NCI-H526 (cell line): ENCODE measurements at places on chromosomes 3 and 15.
A peak's percentile ranks its signal among the peaks of the same experiment; 100 is the strongest.

GRCh38 chr15:47339800-47340570, 377.3 kb upstream of the SEMA6D start:
- DNase-seq = no peak

GRCh38 chr3:11379824-11380701, 107.9 kb downstream of the ATG7 start:
- no peak for DNase-seq

- DNase-seq = no peak
Observed at GRCh38 chr3:105997800-105998526, 129.2 kb upstream of the CBLB start.

DNA sequence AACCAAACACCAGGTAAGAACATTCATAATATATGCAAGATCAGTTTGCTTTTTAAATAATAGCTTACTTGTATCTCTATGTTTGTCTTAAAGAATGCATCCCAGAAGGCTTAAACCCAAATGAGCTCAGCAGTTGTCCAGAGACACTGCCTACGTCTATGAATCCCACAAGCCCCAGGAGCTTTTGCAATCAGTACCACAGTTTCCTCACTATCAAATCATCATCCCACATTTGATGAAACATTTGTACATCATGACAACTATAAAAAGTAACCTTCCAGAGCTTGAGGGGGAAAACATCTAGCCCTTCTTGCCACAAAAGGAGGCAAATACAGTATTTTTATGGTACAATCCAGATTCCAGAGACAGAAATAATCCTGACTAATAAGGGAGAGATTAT, 63.7 kb downstream of the ATP8B4 start:
- no peak for DNase-seq

- no peak for DNase-seq
Observed at GRCh38 chr3:64505419-64505818, 182.4 kb downstream of the ADAMTS9 start.

DNA sequence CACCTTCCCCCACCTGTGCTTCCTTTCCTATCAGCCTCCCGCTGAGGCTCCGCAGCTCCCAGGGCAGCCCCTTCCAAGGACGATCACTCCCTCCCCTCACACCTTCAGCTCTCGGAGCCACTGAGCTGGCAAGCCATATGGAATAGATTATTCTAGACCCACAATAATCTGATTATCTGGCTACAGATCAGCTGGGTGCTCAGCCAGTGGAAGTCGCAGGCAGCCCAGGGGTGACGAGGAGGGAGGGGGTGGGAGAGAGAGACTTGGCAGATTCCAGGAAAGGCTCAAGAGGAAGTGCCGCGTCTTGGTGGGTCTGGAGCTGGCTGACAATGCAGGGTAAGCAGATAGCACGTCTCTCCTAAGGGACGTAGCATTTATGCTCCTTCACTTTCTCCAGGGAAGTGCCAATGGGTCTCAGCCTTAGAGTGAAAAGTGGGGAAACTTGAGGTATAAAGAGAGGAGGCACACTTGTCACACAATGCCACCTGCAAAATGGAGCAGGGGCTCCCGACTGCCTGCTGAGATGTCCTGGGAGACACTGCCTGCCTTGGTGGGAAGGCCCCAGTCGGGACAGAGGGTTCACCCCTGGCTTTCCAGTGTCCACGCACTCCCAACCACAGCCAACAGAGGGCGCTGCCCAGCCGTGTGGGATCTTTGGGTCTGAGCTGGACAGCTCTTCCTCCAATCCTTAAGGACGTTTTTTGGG, 9.4 kb upstream of the MESP1 start:
- DNase-seq = peak; percentile 78
